ENCODE measurements at places on chromosomes 13 and 19.

GRCh38 chr13:111421216-111421615 is 100.8 kb downstream of the TEX29 start:
- no peak for DNase-seq

- DNase-seq, result no peak
These were observed 48.1 kb downstream of the PSG1 start for GRCh38 chr19:42831221-42832019.

GRCh38 chr19:49954092-49954829 is 6.7 kb downstream of the SIGLEC11 start:
- DNase-seq, result no peak

DNA sequence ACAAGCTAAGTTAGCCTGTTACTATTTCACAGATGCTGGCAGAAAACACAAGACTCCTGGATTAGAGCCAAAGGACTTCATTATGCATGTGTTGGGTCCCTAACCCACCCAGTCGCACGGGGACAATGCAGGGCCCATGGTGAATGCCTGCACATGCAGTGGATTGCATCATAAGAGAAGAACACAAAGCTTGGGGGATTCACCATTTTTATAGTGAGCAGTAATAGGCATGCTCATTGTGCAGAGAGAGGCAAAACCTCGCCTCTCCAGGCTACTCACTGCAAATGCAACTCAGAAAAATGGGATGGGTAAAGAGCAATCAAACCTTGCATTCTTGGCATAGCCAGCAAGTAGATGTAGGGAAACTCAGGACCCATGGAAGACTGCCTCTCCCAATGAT is 115.8 kb downstream of the DIAPH3 start:
- no peak for DNase-seq

DNA sequence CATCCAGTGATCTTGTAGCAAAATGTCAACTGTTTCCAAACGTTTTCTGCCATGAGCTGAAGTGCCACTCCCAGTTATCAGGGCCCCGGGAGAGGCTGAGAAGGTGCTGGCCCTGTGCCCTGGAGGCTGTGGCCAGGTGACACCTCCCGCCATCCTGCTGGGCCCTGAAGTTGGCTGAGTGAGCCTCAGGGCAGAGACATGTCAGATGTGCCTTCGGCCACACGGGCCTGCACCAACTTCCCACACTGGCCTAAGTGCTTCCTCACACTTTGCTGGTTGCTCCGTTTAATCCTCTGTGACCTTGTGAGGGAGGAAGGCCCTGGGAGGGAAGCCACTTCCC is 4.8 kb downstream of the ADPRHL1 start:
- DNase-seq, result no peak
